ENCODE measurements at places on chromosomes 6 and 20. TPM values are rescaled to one million over a fixed set of nuclear protein-coding genes. Genes with fewer than 3 reads are reported as not detected.

Gene SLC35D3
- 0.54 TPM for total RNA-seq

Gene LINC00237
- not detected for total RNA-seq

Gene SMOC2
- 3.9 TPM for total RNA-seq

GRCh38 chr6:121619987-121620740, 184.7 kb downstream of the GJA1 start:
- no peaks in the 10 kb centered on the region for H3K36me3 ChIP-seq
- no peak overlapping the region for H3K4me3 ChIP-seq
- no peak overlapping the region for H3K27ac ChIP-seq
- DNase-seq = no peak

DNA sequence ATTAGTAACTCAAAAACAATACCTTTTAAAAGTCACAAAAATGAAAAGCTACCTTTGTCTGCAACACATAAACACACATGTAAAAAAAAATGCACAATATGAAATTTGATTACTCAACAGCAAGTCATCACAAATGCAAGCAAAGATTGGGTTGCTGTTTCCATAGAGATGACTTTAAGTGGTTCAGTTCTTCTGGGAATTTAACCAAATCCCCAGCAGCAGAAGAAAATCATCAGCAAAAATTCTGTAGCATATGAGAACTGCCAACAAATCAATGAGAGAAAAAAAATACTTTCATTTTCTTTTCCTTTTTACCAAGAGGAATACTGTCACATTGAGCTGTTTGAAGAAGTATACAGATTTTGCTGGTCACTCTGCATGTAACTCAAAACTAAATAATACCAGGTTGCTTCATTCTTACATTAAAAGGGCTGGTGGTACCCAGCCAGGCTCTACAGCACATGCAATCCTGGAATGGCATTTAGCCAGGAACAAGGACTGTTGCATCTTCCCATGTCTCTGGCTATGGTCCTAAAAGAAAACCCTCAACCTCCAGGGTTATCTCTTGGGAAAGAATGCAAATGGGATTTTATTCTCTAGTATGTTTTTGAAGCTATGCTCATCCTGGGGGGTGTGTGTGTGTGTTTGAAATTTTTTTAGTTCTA, 158.3 kb downstream of the OPRM1 start:
- H3K4me3 ChIP-seq = no peak overlapping the region
- H3K36me3 ChIP-seq = no peaks in the 10 kb centered on the region
- H3K27ac ChIP-seq = no peak overlapping the region
- DNase-seq = peak; percentile 93

GRCh38 chr20:63321148-63321831, 28.3 kb downstream of the COL20A1 start:
- no peaks in the 10 kb centered on the region for H3K27me3 ChIP-seq
- peaks cover 13% of the 10 kb centered on the region for H3K4me1 ChIP-seq
- no peaks in the 10 kb centered on the region for H3K36me3 ChIP-seq
- peak; percentile 88 for DNase-seq
- no peak overlapping the region for H3K4me3 ChIP-seq

Data from lung (tissue), 17 donors.